NCI-H1436 treated with DMSO at 0.1 percent for 48 hours (cell line): ENCODE measurements at places on chromosomes 5 and 9.

DNA sequence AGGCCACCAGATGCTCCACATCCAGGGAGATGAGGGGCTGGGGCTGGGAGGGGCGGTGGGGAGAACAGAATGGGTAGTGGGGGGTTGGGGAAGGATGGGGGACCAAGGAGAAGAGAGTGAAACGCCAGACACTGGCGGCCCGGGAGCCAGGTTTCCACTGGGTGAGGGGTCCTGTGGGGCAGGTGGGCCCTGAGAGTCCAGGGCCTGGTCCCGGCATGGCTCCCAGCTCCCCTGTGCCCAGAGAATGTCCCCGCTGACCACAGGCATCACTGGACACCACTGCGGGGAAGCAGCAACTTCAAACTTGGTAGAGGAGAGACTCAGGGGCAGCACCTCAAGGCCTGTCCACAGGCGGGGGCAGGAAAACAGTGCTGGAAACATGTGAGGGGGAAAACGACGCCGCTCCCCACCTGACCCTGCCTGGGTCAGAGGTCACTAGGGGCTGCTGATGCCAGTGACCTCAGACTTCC lies 13.2 kb downstream of the NINJ1 start:
- no peak for DNase-seq

GRCh38 chr9:5718296-5719032 lies 89.6 kb downstream of the RIC1 start:
- no peak for DNase-seq

- DNase-seq, result no peak
Observed at GRCh38 chr9:16321461-16322119, 548.9 kb downstream of the BNC2 start.

DNA sequence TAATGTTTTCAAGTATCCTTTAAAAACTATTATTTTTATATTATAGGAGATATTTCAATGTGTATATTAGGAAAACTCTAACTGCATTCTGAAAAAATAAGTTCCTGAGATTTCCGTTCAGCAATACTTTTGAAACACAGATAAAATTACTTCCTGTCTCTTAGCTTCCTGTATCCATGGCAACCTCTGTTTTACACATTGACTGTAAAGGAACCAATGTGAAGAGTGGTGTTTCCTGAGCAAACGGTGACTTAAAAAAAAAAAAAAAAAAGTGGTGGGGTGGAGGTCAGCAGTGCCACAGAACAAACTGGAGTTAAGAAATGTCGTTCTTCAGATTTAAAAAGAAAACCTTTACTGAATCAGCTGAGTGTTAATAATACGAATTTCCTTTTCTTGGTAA lies at the start of gene LRRC70:
Gene LRRC70, plus strand, starts transcription at position 280 of the 400 bp plus-strand sequence. CDS start 620 bp downstream, outside the sequence.
- DNase-seq, result no peak

DNA sequence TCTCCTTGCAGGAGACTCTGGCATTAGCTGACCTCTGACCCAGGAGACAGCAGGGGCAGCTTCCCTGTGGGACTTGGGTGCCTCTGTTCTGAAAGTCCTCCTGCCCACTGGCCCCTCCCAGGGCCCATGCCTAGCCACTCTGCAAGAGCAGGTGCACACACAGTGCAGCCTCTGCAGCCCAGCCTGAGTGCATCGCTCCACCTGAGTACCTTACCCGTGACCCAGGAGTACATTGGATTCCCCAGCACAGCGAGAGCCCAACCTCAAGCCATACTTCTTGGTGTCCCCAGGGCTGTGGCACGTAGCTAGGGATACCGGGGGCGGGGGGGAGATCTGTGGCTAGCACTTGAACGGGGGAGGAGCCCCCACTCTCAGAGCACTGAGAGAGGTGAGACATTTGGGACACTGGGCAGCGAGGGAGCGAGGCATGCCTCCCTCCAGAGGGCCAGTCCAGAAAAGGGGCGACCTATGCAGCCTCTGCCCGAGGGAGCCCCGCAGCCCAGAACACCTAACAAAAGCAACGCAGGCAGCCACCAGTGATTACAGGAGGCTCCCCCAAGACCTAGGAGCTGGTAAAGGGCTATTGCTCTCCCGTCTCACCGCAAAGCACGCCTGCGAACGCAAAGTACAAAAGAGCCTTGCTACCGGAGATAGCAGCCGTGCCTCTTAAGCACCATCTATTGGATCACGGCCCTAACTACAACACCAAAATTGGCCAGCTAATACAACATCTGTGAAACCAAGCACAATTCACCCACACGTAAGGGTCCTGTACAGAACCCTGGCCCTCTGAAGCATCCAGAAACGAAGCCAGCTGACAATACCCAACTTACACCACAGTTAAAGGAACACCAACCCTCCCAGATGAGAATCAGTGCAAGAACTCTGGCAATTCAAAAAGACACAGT lies 826 bp upstream of the PRDM9 start:
- DNase-seq, result no peak

DNA sequence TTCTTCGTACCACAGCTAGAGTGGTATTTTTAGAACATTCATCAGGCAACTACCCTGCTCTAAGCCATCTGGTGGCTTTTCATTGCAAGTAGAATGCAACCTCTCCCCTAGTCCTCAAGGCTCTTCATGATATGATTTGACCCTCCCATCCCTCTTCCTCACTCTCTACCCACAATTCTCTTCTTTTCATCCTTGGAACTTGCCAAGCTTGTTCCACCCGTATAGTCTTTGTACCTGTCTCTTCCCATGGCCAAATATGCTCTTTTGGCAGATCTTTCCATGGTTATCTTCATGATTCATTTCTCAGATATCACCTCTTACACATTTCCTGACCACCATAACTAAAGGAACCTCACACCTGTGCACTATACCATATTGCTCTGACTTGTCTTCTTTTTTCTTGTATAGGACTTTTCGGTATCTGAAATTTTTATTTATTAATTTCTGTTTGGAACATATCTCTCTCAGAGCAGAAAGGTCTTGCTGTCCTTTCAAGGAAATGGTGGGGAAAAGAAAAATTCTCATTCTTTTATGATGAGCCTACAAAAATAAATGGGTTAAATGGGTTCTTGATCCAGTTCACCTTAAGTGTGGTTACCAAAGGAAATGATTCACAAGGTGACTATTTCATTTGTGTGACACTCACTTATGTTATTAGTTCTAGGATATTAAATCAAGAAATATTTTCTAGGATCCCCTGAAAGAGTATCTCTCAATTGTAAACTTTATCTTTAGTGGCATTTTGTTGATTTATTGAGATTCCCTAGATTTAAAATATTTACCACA lies 3.7 kb upstream of the CD274 start:
- no peak for DNase-seq

GRCh38 chr9:118991366-118992285 lies 377.6 kb downstream of the BRINP1 start:
- no peak for DNase-seq

- no peak for DNase-seq
Observed at GRCh38 chr5:180133971-180134508, 62.5 kb upstream of the RNF130 start.

DNA sequence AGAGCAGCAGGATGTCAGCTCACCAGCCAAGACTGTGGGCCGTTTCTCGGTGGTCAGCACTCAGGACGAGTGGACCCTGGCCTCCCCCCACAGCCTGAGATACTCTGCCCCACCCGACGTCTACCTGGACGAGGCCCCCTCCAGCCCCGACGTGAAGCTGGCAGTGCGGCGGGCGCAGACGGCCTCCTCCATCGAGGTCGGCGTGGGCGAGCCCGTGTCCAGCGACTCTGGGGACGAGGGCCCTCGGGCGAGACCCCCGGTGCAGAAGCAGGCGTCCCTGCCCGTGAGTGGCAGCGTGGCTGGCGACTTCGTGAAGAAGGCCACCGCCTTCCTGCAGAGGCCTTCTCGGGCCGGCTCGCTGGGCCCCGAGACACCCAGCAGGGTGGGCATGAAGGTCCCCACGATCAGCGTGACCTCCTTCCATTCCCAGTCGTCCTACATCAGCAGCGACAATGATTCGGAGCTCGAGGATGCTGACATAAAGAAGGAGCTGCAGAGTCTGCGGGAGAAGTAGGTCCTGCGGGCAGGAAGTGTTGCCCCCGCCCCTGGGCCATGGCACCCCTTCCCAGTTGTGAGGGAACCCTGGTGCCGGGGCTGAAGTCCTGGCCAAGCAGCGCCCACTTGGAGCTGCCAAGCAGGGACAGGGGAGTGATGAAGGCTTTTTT lies 108.9 kb downstream of the WNK2 start:
- no peak for DNase-seq

DNA sequence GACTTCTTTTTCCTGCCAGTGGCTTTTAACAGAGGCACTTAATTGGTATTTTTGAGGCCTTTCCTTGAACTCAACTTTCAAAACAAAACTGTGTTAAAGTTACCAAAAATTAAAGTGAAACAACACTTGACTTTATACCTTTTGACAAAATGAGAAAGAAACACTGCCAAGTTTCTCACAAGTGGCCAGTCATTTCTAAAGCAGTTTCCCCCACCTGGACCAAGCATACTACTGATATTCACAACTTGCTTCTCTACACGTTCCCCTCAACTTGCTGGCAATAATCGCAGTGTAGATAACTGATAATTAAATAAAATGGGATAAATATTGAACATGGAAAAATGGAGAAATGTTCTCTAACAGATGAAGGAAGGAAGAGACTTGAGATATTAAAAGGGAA lies 135.7 kb downstream of the TLR4 start:
- DNase-seq, result no peak

DNA sequence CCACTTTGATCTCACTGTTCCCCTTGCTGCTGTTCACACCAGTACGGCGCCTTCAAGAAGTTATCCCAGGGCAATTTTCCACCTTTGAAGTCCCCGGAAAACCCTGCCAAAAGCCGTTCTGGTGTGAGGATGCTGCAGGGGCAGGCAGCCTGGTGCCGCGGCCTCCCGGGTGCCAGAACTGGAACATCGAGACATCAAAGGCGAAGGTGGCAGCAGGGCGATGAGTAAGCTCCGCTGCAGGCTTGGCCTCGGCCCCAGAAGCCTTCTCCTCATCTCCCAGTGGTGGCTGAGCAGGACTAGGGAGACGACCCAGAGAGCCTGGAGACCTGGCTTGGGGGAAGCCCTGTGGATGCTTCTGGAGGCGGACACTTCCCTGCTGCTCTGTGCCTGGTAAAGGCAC lies 115.3 kb upstream of the MSX2 start:
- DNase-seq, result no peak

- DNase-seq, result no peak
Observed at GRCh38 chr9:8860086-8860485, 1060.5 kb upstream of the DMAC1 start.

- no peak for DNase-seq
Observed at GRCh38 chr5:85293145-85293785, 908.6 kb upstream of the EDIL3 start.

GRCh38 chr5:150661086-150661485 lies at the start of gene MYOZ3:
TSS of gene MYOZ3 (plus strand) at chr5:150661251. CDS start at chr5:150662942, 1,691 bp downstream.
- no peak for DNase-seq

DNA sequence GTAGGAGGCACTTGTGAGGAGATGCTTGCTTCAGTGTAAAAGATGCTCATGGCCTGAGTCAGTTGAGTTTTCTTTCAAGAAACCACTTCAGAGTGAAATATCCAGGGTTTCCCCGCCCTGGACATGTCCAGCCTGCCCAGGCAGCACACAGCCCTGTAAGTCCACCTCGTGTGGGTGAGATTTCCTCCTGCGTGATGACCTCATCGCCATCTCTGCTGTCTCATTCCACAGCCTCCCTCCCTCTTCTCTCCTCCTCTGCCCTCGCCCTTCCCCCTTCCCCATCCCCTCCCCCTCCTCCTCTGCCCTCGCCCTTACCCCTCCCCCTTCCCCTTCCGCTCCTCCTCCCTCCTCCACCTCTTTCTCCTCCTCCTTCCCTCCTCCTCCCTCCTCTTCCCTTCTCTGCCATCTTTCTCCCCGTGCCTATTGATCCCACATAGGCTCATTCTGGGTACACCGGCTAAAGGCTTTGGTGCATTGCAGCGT lies 34.0 kb upstream of the NCS1 start:
- no peak for DNase-seq

- no peak for DNase-seq
Observed at GRCh38 chr5:177294632-177295031, 8.9 kb downstream of the RAB24 start.

GRCh38 chr5:83767409-83767992 lies 46.8 kb upstream of the HAPLN1 start:
- no peak for DNase-seq

GRCh38 chr5:39850291-39850690 lies 425.5 kb upstream of the DAB2 start:
- no peak for DNase-seq

DNA sequence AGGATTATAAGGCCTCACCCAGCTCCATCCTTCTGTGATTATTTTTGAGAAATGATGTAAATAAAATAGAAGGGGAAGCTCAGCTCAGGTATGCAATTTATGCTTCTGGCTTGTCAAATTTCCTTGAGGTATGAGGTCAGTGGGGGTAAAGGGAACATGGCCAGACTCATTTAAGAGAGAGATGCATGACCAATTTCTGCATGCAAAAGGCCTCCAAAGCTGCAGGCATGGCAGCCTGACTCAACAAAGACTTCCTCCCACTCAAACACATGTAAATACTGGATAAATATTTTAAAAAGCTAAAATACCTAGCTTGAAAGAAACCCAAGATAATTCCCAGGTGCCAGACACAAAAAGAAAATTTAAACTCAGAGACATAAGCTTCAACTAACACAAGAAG lies 101.4 kb upstream of the SLC1A3 start:
- no peak for DNase-seq

GRCh38 chr5:57358796-57359592 lies 123.6 kb downstream of the ACTBL2 start:
- DNase-seq, result no peak

- no peak for DNase-seq
Observed at GRCh38 chr5:131463656-131464055, 171.4 kb downstream of the RAPGEF6 start.

- no peak for DNase-seq
Observed at GRCh38 chr5:133552925-133553525, 59.3 kb downstream of the FSTL4 start.

GRCh38 chr5:14465116-14465515 lies 116.5 kb upstream of the OTULINL start:
- no peak for DNase-seq

DNA sequence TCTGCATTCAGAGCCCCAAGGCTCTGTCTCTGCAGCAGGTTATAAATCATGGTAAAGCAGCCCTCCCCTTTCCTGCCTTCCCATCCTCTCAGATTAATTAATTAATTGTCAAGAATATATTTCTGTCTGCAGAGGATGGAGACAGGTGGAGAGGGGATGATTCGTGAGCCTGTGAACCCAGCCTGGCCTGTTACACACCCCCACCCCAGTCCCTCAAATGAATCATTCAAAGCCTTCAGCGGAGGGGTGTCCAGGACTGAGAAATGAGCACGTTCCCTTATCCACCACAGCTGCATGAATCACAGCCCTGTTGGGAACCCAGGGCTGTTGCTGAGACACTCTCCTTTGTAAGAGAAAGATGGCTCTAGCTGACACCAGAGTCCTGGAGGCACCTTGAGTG lies 56.0 kb downstream of the NIPAL4 start:
- DNase-seq, result no peak

GRCh38 chr9:125660557-125660956 lies 46.5 kb downstream of the MAPKAP1 start:
- DNase-seq, result no peak

- DNase-seq, result no peak
Observed at GRCh38 chr5:102971676-102972293, 148.2 kb downstream of the GIN1 start.
